Colonic mucosa (tissue), 4 donors: ENCODE measurements at places on chromosomes 7 and 10. TPM values are rescaled to one million over a fixed set of nuclear protein-coding genes. Genes with fewer than 3 reads are reported as not detected.

PNLIPRP2 gene
- 9.1 TPM for total RNA-seq

- H3K36me3 ChIP-seq, result no peaks in the 10 kb centered on the region
- H3K27ac ChIP-seq, result no peak overlapping the region
- no peaks in the 10 kb centered on the region for H3K4me1 ChIP-seq
- H3K27me3 ChIP-seq, result no peaks in the 10 kb centered on the region
Observed at GRCh38 chr7:77223261-77223660, 23.6 kb upstream of the FGL2 start.

DNA sequence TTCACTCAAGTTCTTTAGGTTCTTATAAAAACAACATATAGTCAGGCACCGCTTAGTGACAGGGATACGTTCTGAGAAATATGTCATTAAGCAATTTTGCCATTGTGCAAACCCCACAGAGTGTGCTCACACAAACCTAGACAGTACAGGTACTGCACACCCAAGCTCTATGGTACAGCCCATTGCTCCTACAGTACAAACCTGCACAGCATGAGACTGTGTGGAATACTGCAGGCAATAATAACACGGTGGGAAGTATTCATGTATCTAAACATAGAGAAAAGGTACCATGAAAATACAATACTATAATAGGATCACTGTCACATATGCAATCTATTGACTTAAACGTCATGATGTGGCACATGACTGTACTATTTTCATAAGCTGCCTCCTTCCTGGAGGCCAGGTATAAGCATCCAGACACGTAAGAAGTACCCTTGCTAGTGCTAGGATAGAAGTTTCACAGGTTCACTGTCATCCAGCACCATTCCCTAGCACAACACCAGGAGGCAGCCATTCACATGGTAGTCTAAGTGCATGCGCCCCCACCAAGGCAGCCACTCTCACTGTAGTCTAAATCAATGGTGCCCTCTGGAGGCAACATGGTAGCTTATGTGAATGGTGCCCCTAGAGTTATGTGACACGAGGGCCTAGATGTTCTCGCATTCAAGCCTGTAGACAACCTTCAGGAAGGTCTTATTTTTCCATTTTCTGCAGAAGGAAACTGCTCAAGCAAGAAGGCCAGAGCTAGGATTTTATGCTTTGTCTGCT lies 98.5 kb downstream of the ARHGAP22 start:
- H3K36me3 ChIP-seq, result no peaks in the 10 kb centered on the region
- no peaks in the 10 kb centered on the region for H3K27me3 ChIP-seq
- H3K4me3 ChIP-seq, result no peak overlapping the region
- no peaks in the 10 kb centered on the region for H3K4me1 ChIP-seq

GRCh38 chr10:49207936-49208487 lies 19.8 kb upstream of the TMEM273 start:
- no peaks in the 10 kb centered on the region for H3K36me3 ChIP-seq
- no peaks in the 10 kb centered on the region for H3K4me1 ChIP-seq
- no peak overlapping the region for H3K4me3 ChIP-seq
- DNase-seq, result no peak

ZMIZ2 gene
- 61.8 TPM for total RNA-seq

WEE2 gene
- not detected for total RNA-seq

DNA sequence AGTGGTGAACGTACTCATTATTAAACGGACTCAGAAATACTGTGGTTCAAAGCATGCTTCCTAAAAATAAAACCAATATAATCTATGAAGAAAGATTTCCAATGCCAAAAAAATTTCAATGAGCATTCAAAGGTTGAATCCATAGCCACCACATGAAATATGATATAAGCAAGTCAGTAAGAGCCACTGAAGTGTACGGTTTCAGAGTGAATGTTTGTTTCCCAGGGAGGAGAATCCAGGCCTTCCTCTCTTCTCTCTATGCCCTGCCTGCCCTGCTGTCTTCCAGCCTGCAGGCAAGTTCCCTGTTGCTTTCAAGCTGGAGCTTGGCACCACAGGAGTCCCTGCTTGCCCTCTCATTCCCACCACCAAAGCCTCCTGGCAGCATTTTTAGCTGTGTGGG lies 1171.6 kb upstream of the C7orf33 start:
- H3K4me1 ChIP-seq, result no peaks in the 10 kb centered on the region
- H3K36me3 ChIP-seq, result no peaks in the 10 kb centered on the region
- H3K27me3 ChIP-seq, result no peaks in the 10 kb centered on the region
- H3K27ac ChIP-seq, result no peak overlapping the region

DNA sequence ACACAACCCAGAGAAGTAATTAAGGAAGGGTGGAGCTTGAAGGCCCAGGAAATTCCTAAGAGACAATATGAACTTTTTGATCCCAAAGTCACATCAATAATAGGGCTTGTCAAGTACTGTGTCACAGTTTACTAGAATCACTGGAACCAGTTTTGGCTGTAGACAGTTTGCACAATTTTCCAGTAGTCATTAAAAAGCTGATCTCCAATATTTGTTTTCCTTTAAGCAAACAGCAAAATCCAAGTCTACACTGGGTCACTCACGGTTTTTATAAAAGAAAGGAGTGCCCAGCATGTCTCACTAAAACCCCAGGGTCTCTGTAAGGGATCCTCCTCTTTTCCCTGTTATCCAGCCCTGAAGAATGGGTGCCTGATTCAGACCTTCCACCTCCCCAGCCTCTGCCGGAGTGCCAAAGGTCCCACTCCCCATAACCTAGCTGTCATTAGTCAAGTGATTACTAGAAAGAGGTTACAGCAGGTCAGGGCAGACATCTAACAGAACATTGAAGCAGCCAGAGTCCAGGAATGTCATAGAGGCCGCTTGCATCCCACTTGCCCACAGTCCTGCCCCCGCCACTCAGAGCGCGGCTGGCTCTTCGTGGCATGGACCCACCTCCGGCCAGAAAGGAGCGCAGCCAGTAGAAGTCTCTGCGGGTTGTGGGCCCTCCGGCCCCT lies 552 bp downstream of the SLC25A16 start:
- no peaks in the 10 kb centered on the region for H3K27me3 ChIP-seq
- H3K4me3 ChIP-seq, result peak overlapping the region; percentile 87
- H3K27ac ChIP-seq, result peak overlapping the region; percentile 77
- H3K36me3 ChIP-seq, result no peaks in the 10 kb centered on the region
- no peak for DNase-seq

NOS3 gene
- total RNA-seq, result 4.0 TPM

NXPH1 gene
- total RNA-seq, result 0.30 TPM

GRCh38 chr10:84290235-84290634 lies 38.2 kb upstream of the CCSER2 start:
- H3K27ac ChIP-seq, result no peak overlapping the region
- no peaks in the 10 kb centered on the region for H3K27me3 ChIP-seq
- H3K4me1 ChIP-seq, result no peaks in the 10 kb centered on the region
- no peaks in the 10 kb centered on the region for H3K36me3 ChIP-seq
- no peak overlapping the region for H3K4me3 ChIP-seq

GRCh38 chr10:3472287-3473051 lies 299.9 kb upstream of the PITRM1 start:
- no peaks in the 10 kb centered on the region for H3K36me3 ChIP-seq
- H3K4me3 ChIP-seq, result peak overlapping the region; percentile 12
- H3K27ac ChIP-seq, result peak overlapping the region; percentile 83
- no peak for DNase-seq

DNA sequence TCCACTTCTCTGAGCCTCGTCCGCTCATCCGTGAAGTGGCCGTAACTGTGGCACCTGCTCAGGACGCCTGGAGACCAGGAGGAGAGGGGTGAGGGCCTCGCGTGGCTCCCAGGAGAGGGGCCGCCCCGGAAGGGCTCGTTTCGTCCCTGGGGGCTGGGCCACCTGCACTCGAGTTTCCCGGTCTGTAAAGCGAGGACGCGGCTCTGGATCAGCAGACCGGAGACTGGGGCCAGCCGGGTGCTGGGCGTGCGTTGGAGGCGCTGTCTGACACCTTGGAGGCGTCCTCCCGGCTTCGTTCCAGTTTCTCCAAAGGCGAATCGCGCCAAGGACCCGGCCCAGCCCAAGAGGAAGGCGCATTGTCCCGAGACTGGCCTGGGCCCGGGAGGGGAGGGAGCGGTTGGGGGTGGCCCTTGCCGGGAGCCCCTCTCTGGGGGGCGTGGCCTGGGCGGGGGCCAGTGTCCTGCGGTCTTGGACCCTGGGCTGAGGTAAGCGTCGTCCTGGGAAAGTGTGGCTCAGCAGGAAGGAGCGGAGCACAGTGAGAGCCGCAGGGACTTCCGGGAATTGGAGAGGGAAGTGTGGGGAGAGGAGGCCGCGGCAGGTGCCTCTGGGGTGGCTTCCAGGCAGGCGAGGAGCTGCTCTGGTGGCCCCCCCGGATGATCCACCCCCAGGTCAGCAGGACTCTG lies 89.6 kb downstream of the FOXL3 start:
- no peaks in the 10 kb centered on the region for H3K27me3 ChIP-seq
- no peak overlapping the region for H3K27ac ChIP-seq
- peak overlapping the region; percentile 23 for H3K4me3 ChIP-seq
- H3K36me3 ChIP-seq, result no peaks in the 10 kb centered on the region

DNA sequence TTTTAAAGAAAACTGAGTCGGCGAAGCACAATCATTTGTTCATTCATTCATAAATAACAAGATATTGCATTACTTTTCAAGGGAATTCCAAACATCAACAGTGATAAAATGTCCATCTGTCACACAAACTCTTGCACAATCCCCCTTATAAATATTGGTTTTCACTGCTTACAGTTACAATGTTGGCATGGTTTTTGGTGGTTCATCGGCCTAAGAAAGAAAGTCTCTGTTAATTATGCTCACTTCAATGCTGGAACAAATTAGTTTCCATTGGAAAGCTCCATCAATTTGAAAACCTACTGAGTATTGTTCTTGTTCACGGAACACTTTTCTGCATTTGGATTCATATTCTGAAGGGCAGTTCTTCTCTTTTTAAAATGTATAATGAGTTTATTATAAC lies 188.5 kb downstream of the JAZF1 start:
- no peaks in the 10 kb centered on the region for H3K36me3 ChIP-seq
- H3K4me3 ChIP-seq, result no peak overlapping the region
- H3K4me1 ChIP-seq, result peaks cover 4% of the 10 kb centered on the region
- no peaks in the 10 kb centered on the region for H3K27me3 ChIP-seq
- no peak overlapping the region for H3K27ac ChIP-seq
- DNase-seq, result no peak

- no peak for DNase-seq
- H3K27ac ChIP-seq, result no peak overlapping the region
- H3K27me3 ChIP-seq, result no peaks in the 10 kb centered on the region
- H3K4me1 ChIP-seq, result no peaks in the 10 kb centered on the region
- H3K36me3 ChIP-seq, result no peaks in the 10 kb centered on the region
Observed at GRCh38 chr7:114825423-114825951, 96.4 kb upstream of the MDFIC start.

KCND2 gene
- total RNA-seq, result 0.08 TPM

DNA sequence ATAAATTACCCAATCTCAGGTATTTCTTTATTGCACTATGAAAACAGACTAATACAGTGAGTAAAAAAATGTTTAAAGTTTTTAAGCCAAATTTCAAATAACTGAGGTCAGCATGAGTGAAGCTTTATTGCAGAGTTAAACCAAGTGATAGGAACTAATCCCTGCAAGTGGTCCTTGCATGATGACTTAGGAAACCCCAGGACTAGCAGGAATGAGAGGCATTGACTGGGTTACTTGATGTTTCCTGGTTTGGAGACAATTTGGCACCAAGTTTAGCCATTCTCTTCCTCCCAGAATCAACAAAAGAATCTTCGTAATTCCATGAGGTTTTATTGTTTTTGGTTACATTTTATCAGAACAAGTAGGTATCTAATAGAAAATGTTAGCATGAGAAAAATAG lies 194.2 kb downstream of the BICC1 start:
- no peak for DNase-seq
- no peaks in the 10 kb centered on the region for H3K27me3 ChIP-seq
- H3K4me3 ChIP-seq, result no peak overlapping the region
- no peaks in the 10 kb centered on the region for H3K4me1 ChIP-seq

FAM131B gene
- total RNA-seq, result 0.40 TPM

RFC2 gene
- total RNA-seq, result 18.5 TPM

DENND11 gene
- total RNA-seq, result 38.1 TPM

AKR1C2 gene
- 8.5 TPM for total RNA-seq

DNA sequence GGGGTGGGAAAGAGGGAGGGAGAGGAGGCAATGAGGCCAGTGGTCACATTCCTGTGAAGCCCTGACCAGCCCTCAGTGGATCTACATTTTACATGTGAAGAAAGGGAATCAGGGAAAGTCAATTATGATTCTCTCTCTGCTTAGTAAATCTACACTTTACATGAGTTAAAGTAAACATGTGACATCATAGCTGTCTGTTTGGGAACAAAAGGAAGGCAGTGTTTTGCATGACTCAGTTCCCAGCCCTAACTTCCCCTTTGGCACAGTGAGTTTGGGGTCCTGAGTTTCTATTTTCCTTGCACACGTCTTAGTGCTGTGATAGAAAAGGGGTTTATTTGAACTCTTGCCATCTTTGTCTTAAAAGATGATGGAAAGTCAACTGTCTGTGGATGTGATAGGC lies 615.1 kb downstream of the SDK1 start:
- H3K27ac ChIP-seq, result no peak overlapping the region
- no peaks in the 10 kb centered on the region for H3K27me3 ChIP-seq
- no peaks in the 10 kb centered on the region for H3K36me3 ChIP-seq
- no peak for DNase-seq
- no peaks in the 10 kb centered on the region for H3K4me1 ChIP-seq
- H3K4me3 ChIP-seq, result no peak overlapping the region

C10orf53 gene
- not detected for total RNA-seq

GRCh38 chr10:32036922-32037321 lies 19.3 kb downstream of the KIF5B start:
- H3K4me3 ChIP-seq, result no peak overlapping the region
- H3K4me1 ChIP-seq, result no peaks in the 10 kb centered on the region
- H3K36me3 ChIP-seq, result peaks cover 19% of the 10 kb centered on the region
- H3K27me3 ChIP-seq, result no peaks in the 10 kb centered on the region
- no peak overlapping the region for H3K27ac ChIP-seq

OR2A5 gene
- not detected for total RNA-seq

EBLN1 gene
- not detected for total RNA-seq

NPSR1 gene
- 1.0 TPM for total RNA-seq

DNA sequence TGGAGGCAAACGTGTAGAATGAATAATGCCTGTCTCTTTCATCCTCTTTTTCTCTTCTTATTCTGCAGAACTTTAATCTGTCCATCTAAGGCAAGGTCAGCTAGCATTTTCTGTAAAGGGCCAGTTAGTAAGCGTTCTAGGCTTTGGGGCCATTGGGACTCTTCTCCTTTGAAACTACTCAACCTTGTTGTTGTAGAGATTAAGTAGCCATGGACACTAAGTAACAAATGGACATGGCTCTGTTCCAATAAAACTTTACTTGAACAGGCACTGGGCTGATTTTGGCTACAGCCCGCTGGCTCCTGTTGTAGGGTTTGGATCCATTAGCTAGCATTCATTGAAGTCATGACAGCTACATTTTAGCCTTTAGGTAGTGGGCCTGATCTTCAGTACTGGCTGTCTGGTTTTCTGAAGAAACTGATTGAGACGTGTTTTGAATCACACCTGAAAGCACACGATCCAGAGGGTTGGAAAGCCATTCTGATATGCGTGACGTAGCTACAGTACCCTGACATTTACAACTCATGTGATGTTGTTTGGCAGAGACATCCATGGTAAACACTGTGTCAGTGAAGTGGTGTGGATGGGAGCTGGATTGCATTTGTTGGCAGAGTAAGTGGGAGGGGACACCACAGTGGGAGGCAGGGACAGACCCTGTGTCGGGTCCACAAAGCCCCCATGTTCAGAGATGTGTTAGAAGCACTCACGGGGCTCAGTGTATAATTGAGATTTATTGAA lies 92.5 kb downstream of the MTPN start:
- H3K36me3 ChIP-seq, result no peaks in the 10 kb centered on the region
- H3K4me1 ChIP-seq, result no peaks in the 10 kb centered on the region
- DNase-seq, result no peak
- no peak overlapping the region for H3K27ac ChIP-seq
- no peaks in the 10 kb centered on the region for H3K27me3 ChIP-seq
- no peak overlapping the region for H3K4me3 ChIP-seq

STAMBPL1 gene
- 16.3 TPM for total RNA-seq
